ENCODE measurements at places on chromosomes 5 and 9.

DNA sequence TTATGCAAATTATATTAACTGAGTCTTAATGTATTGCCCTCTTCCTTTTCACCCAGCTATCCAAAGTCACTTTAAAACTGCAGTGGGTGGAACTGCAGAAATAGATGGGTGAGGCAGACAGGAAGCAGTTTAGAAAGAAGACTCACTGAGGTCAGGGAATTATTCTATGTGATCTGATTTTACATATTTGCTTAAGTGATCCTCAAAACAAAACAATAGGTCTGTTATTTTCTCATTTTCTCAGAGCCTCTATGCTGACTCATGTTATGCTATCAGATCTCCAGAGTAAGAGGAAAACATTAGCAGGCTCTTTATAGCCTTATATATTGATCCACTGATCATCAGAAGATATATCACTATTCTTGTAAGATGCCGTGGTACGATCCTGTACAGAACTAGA lies 63.5 kb downstream of the MRPS27 start:
- DNase-seq = no peak

DNA sequence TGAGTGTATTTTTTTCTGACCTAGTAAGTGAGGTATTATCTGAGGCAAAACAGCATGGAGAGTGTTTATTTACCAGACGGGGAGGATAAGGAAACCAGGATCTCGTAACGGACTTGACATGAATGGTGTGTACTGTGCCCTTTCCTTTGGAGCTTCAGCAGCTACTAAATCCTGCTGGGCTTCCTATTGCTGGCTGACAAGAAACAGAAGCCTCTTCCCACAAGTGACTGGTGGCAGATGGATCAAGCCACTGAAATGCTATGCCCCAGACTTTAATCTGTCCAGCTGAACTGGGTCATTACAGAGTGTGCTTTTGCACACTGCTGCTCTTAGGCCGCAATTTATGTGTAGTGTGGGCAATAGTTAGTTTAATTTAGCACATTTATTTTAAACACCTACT lies 162.7 kb upstream of the MRPS30 start:
- no peak for DNase-seq

- no peak for DNase-seq
Measured at GRCh38 chr5:2282034-2282690, 399.4 kb upstream of the IRX4 start.

DNA sequence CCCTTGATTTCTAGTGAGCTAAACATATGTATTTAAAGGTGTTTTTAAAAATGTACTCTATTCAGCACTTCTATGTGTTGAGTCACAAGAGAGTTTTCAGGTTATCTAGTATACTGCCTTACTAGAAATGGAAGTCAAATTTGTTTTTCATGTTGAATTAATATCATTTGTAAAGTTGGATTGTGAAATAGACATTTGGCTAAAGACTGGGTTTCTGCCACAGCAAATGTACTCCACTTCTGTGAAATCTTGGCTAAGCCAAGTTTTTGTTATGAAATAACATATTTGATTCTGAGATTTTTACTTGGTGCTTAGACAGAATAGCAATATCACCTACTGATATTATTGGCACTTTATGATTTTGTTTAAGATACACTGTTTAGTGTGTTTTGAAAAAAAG lies 106.0 kb downstream of the CWC27 start:
- DNase-seq = no peak

DNA sequence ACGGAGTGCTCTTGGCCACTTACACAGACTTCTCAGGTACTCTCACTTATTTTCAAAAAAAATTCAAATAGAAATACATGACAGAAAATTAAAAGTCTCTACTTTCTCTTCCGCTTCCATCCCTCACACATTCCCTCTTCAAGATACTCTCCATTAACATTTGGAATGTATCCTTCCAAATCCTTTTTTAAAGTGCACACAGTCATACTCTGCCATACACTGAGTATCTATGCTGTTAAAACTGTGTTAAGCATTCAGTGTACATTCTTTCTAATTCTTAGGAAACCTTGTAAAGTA lies 15.5 kb downstream of the GOLPH3 start:
- no peak for DNase-seq

DNA sequence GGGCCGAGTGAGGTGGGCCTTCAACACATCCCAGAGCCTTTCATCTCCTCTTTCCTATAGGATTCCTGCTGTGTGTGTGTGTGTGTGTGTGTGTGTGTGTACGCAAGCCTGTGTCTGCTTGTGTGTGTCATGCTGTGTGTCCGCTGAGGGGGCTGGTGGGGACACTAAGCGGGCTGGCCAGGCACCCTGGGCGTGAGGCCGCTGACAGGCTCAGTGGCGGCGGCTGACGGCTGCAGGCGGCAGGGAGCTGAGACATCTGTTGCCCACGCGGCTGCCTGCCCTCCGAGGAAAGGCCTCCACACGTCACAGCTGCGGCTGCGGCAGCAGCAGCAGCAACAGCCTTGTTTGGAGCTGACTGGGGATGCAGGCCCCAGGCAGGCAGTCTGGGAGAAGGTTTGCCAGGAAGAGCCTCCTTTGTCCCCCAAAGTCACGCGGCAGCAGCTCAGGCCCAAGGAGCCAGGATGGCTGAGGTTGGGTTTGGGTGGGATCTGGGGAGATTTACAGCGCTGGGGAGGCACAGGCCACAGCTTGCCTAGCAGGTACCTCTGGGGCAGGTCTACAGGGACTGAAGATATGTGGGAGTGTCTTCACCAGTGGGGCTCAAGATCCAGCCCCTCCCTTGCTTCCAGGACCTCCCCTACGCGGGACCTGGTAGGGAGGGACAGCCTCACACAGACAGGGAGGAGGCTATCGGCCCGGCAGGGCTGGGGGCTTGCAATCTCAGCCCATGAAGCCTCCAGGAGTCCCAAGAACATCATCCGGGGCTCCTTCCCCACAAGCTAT lies 1.8 kb downstream of the PDLIM4 start:
- DNase-seq = peak; percentile 78

GRCh38 chr9:124818431-124819281 lies 34.6 kb upstream of the WDR38 start:
- DNase-seq = no peak

DNA sequence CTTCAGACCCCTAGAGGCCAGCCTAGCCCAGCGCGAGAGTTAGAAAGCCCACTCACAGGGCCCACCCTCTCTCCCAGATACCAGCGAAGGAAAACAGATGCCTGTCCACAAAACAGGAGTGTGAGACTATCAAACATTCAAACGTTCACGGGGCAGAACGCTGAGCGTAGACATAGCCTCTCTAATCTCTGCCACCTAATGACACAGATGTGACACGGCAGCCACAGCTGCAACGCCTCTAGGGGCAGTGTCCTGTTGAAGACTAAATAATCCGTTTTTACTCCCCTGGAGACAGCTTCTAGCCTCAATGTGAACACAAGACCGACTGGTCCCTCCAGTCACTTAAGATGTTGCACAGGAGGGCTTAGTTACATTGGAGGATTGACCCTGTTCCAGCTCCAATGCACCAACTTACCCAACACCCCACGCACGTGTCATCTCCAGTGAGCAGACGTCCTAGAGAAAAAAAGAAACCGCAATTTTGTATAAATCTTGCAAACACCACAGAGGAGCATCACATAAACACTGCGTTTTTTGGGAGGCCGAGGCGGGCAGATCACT lies 14.3 kb downstream of the DIPK1B start:
- DNase-seq = peak; percentile 55
